ENCODE measurements at places on chromosomes 4 and X.

- DNase-seq = no peak
Observed at GRCh38 chr4:78361621-78362120, 189.9 kb upstream of the ANXA3 start.

- no peak for DNase-seq
Observed at GRCh38 chr4:46444318-46445000, 54.5 kb upstream of the GABRA2 start.

GRCh38 chr4:95638920-95639501 lies 90.2 kb upstream of the UNC5C start:
- DNase-seq = no peak

- no peak for DNase-seq
Observed at GRCh38 chr4:113383111-113383785, 333.8 kb downstream of the ANK2 start.

DNA sequence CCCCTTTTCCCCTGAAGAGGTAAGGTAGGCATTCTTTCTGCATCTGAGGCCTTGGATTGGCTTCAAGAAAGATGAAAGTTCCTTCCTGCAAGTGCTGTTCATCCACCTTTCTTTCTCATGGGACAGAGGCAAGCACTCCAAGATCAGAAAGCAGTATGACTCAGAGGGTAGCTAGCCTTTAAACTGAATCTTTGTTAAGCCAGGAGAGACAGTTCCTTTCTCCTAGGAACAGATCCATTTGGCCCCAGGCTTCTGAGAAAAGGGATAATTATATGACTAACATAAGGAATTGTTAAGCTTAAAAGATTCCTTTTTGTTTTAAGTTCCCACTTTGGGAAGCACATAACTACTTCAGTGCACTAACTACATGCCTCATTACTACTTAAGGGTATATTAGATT lies 192.0 kb downstream of the PPP3CA start:
- DNase-seq = no peak

DNA sequence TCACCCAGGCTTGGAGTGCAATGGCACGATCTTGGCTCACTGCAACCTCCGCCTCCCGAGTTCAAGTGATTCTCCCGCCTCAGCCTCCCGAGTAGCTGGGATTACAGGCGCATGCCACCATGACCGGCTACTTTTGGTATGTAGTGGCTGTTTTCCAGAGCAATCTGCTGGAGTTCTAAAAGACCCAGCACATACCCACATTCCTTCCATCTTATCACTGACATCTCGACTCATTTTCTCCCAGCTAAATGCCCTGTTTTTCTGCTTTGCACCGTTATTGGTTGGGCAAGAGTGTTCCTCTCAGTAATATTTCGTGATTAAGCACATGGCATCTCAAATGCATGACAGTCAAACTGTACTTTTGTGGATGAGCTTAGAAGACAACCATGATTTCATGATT lies 53.7 kb downstream of the PRKX start:
- DNase-seq = no peak
